AG08395 (cell line): ENCODE measurements at places on chromosomes 2 and 18.

DNA sequence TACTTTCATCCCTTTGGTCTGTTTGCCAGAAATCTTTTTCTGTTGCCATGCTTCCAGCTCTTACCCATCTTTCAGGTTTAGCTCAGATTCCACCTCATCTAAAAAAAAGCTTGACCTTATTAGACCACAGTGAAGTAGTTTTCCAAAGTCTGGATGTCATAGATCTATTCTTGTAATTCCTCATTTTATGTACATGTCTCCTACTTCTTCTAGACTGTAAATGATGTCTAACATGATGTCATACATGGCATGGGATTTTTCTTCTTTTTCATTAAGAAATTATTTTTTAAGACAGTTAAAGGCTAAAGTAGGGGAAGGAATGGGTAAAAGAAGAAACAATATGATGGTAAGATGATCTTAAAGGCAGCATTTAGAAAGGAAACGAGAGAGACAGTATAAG lies 11.3 kb downstream of the GLS start:
- no peak for DNase-seq

DNA sequence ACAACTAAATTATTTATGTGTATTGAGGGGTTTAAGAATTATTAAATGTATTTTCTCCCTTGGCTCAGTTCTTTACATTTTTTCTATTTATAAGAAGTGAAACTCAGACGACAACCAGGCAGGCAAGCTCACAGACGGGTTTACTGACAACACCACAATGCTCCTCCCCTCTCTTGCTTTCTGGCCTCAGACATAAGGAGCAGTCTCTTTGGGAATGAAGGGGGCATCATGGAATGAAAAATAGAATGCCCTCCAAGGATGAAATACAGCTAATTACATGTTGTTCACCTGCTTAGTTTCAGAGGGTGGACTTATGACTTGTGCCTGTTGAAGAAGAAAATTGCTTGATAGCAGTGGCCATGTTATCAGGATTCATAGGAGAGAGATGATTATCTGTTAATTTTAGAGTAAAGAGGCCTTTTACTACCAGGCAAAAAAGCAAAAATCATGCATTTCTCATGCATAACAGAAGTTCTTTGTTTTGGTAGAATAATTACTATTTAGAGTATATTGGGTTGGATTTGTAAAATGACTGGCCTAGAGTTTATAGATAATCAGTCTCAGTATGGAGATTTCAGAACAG lies 172.1 kb upstream of the LRRTM1 start:
- no peak for DNase-seq

DNA sequence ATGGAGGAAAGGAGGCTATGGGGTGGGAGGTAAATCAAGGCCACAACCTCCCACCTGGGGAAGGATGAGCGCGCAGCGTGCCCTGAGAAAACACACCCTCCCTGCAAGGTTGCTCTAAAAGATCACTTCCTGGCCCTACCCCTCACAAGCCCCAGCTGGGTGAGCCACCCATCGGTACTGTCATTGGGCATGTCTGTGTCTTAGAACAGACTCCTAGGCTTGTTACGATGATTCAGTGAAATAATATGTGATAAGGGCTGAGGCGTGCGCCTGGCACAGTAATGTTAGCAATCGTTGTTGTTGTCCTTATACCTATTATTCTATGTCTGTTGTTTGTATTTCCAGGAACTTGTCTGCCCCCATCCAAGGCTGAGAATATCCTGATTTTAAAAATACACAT lies 175.1 kb downstream of the ZFP36L2 start:
- DNase-seq: no peak

- DNase-seq: no peak
Observed at GRCh38 chr2:25939257-25939668, 43.0 kb downstream of the KIF3C start.

DNA sequence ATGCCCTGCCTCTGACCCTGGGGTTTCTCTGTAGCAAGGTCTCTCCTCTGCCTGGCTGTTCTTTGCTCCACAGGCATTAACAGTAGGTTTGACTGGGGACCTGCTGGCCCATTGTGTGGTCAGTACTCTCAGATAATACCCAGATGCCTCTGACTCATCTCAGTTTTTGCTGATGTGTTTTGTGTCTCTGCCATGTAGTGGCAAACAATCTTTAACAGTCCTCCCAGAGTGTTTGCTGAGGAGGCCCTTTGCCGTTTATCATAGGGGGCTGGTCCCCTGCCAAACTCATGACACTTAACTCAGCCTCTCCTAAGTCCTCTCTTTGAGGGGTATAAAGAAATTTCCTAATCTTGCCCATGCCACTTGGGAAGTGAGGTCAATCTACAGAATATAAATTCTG lies 793.7 kb upstream of the FANCL start:
- no peak for DNase-seq

DNA sequence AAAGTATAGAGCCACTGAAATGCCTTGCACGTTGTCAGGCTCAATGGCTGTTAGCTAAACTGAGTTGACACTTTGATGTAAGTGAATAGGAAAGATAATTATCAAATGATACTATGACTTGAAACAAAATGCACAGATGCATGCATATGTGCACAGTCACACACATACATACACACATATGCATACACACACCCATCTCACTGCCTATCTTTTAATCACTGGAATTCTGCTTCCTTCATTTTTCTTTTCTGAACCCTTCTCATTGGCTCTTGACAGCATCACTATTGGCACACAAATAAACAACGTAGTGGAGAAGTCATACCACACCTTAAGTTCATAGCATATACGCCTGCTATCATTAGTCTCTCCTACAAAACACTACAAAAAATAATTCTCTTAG lies 154.9 kb upstream of the NCKAP5 start:
- DNase-seq: no peak

GRCh38 chr2:88903749-88904353 lies 212.4 kb downstream of the RPIA start:
- peak; percentile 44 for DNase-seq

DNA sequence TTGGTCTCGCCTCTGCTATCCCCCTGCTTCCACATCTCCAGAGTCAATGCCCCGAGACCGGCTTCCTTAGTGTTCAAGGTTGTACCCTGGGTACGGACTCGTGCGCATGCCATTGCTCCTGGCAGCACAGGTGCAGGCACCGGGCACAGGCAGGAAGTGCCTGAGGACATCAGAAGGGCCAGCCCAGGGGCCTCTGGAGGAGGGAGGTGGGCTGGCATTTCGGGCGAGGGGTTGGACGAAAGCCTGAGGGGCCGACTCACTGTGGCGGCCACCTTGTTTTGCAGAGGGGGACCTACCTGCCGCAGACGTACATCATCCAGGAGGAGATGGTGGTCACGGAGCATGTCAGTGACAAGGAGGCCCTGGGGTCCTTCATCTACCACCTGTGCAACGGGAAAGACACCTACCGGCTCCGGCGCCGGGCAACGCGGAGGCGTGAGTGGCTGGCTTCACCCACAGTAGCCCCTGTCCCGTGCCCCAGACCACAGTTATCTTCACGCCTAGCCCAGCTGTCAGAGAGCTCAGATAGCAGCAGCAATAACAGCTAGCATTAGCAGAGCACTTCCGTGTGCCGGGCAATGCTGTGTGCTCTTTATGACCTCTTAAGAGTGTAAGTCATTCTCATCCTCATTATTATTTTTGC lies 12.5 kb downstream of the ITM2C start:
- no peak for DNase-seq

GRCh38 chr2:72851333-72851732 lies 25.5 kb upstream of the EXOC6B start:
- no peak for DNase-seq

DNA sequence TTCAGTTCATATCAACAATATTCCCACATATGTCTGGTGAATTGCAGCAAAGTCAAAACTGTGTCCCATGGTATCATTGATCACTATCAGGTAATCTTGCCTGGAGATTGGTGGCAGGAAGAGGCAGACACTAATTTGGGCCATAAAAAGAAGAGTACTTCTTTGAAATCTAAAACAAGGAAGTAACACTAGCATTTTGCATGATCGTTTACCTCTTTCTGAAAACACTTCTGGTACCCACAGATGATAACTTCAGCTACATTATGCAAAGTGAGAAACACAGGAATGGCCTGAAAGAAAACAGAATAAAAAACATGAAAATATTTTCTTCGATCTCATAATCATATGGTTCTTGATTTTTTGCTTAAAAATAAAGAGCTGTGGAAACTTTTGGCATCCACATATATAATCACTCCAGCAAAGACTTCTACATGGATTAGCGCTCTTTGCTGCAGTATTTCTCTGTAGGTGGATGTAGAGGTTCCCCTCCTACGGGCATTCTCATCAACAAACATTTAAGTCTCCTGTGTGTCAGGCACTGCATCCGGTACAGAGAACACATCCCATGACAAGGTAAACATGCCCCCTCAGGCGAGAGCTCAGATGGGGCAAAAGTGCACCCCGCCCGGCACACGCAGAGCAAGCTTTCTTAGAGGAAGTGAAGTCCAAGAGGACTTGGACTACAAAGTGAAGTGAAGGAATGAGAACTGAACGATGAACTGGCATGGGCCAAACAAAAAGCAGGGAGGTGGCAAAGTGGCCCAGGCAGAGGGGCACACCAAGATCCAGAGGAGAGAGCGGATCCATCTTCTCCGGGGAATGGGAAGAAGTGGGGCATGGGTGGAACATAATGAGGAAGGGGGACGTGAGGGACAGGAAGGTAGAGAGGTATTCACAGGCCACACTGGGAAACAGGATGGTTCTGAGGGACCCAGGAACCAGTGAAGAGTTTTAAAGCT lies 68.0 kb upstream of the RIOK3 start:
- no peak for DNase-seq

DNA sequence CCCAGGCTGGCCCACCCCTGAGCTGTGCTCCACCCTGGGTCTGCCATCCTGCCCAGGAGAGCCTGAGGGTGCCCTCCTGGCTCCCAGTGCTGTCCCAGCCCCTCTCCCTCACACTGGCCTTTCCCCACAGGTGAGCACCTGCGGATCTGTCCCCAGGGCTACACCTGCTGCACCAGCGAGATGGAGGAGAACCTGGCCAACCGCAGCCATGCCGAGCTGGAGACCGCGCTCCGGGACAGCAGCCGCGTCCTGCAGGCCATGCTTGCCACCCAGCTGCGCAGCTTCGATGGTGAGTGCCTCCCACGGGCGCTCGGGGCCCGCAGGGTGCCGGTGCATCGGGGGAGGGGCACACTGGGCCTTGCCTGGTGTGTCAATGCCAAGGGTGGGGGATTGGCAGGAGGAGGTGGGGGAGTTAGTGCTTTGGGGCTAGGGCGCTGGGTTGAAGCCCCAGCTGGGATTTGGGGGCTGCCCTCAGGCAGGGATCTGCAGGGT lies 23.5 kb downstream of the GPC1 start:
- no peak for DNase-seq

- DNase-seq: no peak
Observed at GRCh38 chr2:125746321-125747164, 909.4 kb upstream of the GYPC start.

GRCh38 chr2:237306083-237306786 lies 107.7 kb downstream of the COL6A3 start:
- DNase-seq: no peak

DNA sequence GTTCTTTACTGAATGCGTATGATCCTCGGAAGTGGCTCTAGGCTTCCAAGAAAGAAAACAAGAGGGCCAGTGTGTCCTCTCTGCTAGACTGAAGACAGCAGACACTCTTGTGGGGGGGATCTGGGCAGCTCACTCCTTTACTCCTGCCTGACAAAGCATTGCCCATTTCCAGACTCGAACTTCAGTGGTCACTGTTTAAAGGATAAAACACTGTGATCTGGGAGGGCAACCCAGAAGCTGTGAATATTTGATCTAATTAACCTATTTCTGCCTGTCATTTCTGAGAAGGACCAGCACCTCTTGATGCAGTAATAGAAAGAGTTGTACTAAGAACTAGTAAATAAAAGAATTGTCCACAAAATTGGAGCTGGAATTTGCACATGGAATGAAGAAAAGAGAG lies 24.5 kb upstream of the CCDC68 start:
- no peak for DNase-seq

DNA sequence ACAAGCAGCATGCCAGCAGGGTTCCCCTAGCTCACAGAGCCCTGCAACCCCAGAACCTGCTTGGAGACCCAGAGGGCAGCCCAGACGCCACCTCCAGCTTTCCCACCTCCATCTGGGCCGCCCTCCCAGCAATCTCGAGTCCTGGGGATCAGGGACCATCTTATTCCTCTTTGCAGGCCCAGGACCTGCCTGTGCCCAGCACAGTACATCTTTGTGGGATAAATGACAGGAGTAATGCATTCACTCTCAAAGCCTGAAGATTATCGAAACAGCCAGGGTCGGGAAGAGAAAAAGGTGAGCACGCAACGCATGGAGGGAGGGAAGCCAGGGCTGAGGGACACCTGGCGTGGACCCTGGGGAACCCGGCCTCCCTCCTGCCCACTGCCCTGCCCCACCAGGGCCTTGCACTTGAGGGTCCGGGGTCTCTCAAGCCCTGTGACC lies 144.1 kb downstream of the NDUFA10 start:
- no peak for DNase-seq

GRCh38 chr2:22885245-22885644 lies 499.7 kb upstream of the KLHL29 start:
- DNase-seq: no peak

DNA sequence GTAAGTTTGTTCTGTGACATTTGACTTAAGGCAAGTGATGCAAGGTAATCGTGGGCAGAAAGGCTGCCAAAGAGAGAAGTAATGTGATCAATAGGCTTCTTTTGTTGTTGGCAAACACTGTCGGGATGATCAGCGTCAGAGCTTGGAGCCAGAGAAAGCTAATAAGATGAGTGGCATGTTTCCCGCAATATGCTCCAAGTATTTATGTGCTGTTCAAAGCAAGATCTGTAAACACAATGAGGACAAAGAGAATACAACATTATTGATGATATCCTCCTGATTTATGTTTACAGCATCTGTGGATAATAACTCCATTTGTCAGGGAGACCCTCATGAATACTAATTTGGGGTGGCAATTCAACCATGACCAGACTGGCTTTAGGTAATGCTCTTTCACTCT lies 603.3 kb downstream of the TDRD15 start:
- DNase-seq: no peak

DNA sequence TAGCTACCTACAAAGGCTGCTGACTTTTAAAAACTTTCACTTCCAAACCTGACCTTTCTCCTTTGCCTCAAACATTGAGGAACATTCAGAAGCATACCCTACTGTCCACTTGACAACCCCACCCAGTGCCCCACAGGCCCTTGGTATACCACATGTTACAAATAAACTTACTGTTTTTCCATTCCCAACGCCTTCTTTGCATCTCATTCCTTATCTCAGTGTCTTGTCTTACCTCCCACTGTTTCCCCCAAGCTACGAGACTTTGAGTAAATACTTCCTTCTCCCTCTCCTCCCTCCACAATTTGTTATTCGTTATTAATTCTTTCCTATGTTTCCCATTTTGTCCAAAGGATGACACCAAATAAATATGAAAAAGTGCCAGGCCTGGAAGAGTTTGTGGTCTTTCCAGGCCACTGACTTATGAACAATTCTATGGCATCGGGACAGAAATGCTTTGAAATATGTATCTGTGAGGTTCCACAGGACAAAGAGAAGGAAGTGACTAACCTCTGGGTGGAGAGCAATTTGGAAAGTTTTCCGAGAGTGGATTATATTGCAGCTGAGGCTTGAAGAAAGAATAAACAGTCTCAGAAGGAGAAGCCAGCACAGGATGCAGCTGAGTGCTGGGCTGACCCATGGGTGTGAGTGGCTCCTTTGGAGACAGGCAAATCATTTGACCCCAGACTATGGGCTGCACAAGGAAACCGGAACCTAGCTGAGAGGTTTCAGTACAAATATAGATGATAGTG lies 409.0 kb downstream of the LPIN1 start:
- DNase-seq: peak; percentile 81
